Pancreas (tissue), 10 donors: ENCODE measurements at places on chromosomes 3 and 15. TPM values are rescaled to one million over a fixed set of nuclear protein-coding genes. Genes with fewer than 3 reads are reported as not detected.

DNA sequence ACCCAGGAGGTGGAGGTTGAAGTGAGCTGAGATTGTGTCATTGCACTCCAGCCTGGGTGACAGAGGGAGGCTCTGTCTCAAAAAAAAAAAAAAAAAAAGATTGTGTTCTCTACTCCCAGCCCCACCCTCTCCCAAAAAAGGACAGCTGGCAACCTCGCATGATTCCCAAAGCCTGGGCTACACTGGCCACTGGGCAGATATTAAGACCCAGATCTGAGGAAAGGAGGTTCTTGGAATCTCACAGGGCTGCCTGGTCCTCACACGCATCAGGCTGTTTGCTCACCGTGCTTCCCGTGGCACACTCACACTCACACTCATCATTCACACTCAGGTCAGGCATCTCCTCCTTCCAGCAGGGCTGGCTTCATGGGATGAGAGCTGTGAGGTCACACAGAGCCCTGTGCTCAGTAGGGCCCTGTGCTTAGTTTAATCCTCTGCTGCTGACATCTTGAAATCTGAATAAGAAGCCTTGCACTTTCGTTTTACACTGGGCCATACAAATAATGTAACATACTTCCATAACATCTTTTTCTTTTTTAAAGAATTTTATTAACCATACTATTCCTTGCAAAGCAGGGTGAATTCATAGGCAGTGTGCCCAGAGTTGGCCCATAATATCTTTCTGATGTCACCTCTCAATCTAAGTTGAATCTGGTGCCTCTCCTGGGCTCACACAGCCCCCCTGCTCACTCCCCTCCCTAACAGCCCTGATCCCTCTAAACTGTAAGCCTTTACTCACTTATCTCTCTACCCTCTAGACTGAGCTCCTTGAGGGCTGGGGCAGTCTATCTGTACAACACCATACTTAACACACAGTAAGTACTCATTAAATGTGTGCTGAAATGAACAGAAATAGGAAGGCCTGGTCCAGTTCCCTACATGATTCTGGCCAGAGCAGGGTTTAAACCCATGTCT lies 50.2 kb upstream of the C15orf39 start:
- no peak for DNase-seq

GRCh38 chr3:52146189-52146588 lies 8.0 kb downstream of the POC1A start:
- no peak for DNase-seq

The TEX9 gene
- total RNA-seq, result 4.7 TPM

The ATP8B4 gene
- total RNA-seq, result 5.3 TPM

DNA sequence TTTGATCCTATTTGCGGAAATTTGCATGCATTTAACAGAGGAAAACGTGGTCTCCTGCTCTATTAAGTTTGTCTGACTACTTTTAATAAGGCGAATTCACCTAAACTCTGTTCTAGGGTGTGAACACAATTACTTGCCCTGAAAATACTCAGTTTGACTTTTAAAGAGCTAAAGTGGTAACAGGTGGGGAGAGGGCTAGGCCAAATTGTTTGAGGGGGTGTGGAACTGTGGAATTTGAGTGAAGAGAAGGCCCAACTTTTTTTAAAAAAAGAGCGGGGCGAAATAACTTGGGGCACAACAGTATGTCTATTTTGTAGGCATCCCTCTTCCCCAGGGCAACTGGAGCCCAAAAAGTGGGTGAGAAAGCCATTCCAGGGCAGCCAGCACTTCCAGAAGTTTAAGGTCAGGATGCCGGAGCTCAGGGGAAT lies 580 bp upstream of the FXR1 start:
- no peak for DNase-seq

GRCh38 chr3:14725013-14725412 lies 50.1 kb downstream of the C3orf20 start:
- DNase-seq, result no peak

DNA sequence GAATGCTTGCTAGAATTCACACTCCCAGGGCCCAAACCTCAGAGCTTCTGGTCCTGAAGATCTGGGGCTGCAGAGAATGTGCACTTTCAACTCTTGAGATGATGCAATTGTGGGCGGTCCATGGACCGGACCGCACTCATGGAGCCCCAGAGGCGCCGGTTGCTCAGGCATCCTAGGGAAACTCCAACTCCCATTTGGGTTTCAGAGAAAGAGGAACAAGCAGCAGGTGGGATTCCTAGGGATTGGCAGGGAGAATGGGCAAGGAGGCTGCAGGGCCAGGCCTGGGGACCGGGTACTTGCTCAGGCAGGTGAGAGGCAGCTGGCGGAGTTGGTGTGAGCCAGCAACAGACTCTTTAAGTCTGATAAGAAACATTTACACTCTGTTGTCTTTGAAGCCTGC lies 3.5 kb downstream of the NOX5 start:
- DNase-seq, result no peak

The CHRNA7 gene
- 0.76 TPM for total RNA-seq

The ARL13B gene
- 2.7 TPM for total RNA-seq

The CHDH gene
- total RNA-seq, result 20.5 TPM

- no peak for DNase-seq
These were observed 75.3 kb downstream of the ZNF609 start for GRCh38 chr15:64535460-64536243.
